Stimulated activated CD4-positive, alpha-beta T cell treated with anti-CD3 and anti-CD28 coated beads, Interleukin-12 subunit alpha, Interleukin-12 subunit beta, amount 100 ng/mL, for 4 hours (primary cell): ENCODE measurements at places on chromosomes 2 and 18.

GRCh38 chr2:216761133-216761532, 65.8 kb upstream of the IGFBP5 start:
- DNase-seq, result no peak

DNA sequence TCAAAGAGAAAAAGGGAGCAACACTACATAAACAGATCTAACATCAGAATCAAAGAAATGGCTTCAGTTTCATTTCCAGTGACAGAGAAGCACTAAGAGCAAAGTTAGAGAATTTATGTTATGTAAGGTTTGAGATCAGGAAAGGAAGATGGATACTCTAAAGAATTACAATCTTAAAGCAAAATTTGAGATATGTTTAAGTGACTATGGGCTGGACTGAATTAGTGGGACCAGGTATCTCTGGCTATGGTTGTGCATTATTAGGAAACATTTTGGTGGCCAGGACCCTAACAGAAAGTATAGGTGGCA, 208.2 kb downstream of the CCDC178 start:
- DNase-seq, result no peak

GRCh38 chr2:199342334-199342733, 115.4 kb downstream of the SATB2 start:
- no peak for DNase-seq

DNA sequence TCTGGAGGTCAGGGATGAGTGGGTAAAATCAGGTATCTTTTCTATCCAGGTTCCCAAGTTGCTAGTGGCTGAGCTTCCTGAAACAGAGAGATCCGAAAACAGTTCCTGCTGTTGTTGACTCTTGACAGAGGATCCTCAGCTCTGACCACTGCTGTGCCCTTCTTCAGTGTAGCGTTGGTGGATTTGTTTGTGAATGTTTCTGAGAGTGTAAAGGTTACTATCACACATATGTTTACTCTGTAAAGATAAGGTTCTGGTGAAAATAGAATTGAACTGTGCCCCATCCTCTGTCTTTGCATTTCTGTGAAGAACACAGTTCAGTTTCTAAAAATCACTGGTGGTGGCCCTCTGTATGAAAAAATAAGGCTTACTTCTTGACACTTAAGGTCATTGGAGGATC, 119.8 kb downstream of the LDLRAD4 start:
- no peak for DNase-seq

DNA sequence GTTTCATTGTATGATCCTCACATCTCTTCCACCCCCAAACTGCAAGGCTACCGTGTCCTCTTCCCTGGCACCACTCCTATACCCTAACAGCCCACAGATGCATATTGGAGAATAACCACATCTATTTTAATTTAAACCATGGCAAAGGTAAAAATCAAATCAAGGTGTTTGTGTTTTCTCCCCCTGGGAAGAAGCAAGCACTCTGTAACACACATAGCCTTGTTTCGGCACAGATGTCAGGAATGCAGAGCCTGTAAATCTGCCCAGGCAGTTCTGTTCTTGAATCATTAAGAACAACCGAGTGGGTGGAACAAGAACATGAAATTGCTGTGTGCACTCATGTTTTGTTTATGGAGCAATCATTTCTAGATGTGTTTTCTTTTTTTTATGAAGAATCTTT, 6.8 kb upstream of the COX7A2L start:
- no peak for DNase-seq

- DNase-seq, result no peak
These were observed 199.3 kb upstream of the EPAS1 start for GRCh38 chr2:46097714-46098480.

GRCh38 chr2:18425210-18425703, 135.2 kb downstream of the RDH14 start:
- no peak for DNase-seq

DNA sequence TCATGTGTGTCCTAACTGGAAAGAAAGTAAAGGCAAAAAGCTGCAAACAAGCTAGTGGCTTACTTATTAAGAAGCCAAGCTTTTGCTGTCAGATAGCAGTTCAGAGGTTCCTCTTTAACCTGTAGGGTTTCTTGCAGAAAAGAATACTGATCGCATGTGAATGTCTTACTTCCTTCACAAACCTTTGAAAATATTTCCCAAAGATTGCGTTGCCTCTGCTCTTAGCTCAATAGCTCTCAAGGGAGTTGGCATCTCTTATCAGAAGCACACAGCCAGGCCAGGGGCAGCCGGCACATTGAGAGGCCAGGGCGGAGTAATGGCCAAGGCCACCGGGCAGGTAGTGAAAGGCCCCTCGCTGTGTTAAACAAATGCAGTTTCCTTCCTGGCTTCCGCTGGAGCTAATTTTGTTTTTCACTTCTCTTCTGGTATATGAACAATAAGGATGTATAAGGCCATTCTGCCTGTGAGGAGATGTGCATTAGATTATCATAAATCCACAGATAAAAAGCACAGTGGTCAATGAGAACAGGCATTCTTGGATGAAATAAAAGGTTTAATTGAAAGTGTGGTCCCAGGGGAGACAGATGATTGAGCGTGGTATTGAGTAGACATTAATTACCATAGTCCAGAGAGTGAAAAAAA, 542.4 kb upstream of the NRP2 start:
- DNase-seq, result no peak

DNA sequence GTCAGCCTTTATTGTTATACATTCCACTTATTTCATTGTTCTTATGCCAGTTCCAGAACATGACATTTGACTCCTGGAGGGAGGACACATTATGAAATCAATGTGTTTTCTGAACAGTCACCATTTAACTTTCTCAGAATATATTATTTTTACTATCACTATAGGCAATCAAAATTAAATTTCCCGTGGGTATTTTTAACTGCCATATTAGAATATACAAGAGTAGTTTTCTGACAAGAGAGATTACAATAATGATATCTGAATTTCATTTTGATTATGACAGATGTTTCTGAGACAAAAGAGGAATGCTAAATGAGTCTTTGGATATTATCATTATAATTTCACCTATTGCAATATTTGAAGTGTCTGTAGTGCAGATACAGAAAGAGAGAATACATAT, 64.4 kb upstream of the FSIP2 start:
- no peak for DNase-seq

DNA sequence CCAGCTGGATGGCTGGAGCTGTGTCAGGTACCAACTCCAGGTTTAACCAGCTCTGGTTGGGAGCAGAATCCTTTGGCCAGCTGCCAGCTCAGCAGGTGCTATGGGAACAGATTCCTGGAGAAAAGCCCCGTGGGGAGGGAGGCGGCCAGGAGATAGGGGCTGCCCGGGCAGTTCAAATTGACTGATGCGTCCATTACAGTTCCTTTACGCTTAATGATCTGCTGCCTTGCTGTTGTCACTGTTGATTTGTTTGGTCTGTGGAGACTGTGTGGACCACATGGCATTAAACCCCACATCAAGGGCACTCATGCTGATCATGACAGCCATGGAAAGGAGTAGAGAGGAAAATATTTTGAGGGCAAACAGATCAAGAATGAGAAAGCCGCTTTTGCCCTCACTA, 200.0 kb downstream of the TSN start:
- no peak for DNase-seq

- DNase-seq, result no peak
These were observed 142.9 kb upstream of the SMAD2 start for GRCh38 chr18:48073211-48073930.

DNA sequence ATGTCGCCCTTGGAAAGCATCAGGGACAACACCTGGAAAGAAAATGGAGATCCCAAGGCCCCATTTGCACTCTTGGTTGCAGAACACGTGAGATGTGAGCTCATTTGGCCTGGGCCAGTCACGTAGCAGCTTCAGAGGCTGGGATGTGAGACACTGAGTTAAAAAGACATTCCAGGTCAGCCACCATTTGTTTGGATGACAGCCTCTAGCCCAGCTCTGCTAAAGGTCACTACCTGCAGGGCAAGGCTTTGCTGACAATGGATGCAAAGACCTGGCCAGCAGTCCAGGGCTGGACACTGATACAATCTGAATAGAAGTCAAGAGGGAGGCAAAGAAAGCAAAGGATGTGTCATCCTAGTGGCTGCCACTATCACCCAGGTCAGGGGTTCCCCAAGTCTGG, 83.9 kb upstream of the LRPPRC start:
- no peak for DNase-seq

- DNase-seq, result no peak
These were observed 238.4 kb upstream of the ETAA1 start for GRCh38 chr2:67158718-67159117.

GRCh38 chr2:57867730-57868129, 178.9 kb upstream of the VRK2 start:
- DNase-seq, result no peak

- no peak for DNase-seq
These were observed 428.1 kb upstream of the ID2 start for GRCh38 chr2:8253781-8254180.

GRCh38 chr2:231388725-231389346, 6.7 kb upstream of the B3GNT7 start:
- DNase-seq, result no peak

DNA sequence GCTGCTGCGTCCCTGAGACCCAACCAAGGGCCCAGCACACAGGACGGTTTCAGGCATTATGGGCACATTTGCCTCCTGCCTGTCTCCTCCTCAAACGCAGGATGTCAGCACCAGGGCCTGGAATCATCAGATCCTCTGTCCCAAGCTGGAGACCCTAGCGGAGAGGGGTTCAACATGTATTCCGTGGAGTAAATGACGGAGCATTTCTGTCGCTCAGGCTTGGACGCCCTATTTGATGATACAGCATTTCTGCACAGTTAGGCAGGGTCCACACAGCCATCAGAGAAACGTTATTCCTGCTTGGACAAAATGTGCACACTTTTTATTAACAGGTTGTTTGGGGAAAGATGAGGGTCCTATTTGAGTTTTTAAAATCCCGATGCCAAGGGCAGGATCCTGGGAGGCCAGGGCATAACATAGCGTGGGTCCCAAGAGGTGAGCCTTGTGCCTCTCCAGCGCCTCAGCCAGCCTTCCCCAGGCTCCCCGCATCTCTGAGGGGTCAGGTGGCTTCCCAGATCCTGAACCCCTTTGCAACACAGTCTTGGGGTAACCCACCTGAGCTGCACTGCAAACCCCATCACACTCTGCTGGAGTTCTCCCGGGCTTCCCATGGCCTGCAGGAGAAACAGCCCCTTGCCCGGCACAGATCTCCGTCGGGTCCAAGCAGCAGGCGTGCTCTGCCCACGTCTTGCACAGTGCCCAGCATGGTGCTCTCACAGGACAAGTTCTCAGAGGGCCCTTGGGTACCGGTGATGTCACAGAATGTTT, 319.7 kb upstream of the MYT1L start:
- DNase-seq, result no peak

DNA sequence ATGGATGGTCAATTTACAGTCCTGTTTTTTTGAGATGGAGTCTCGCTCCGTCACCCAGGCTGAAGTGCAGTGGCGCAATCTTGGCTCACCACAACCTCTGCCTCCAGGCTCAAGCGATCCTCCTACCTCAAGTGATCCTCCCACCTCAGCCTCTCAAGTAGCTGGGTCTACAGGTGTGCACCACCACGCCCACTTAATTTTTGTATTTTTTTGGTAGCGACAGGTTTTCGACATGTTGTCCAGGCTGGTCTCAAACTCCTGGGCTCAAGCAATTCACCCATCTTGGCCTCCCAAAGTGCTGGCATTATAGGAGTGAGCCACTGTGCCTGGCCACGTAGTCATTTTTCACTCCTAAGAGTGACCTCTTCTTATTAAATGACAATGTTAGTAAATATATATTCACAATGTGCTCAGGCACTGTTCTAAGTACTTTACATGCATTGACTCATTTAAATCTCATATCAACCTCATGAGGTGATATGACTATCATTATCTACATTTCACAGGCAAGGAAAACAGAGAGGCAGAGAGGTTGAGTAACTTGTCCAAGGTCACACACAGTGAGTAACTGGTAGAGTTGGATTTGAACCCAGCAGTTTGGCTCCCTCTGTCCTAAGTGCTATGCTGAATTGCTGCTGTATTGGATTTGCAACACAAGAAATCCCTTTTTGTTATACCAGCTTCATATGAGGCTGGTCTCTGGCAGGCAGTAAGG, 5.6 kb upstream of the DIS3L2 start:
- DNase-seq, result no peak

GRCh38 chr2:66649006-66649405, 214.1 kb downstream of the MEIS1 start:
- DNase-seq, result no peak

DNA sequence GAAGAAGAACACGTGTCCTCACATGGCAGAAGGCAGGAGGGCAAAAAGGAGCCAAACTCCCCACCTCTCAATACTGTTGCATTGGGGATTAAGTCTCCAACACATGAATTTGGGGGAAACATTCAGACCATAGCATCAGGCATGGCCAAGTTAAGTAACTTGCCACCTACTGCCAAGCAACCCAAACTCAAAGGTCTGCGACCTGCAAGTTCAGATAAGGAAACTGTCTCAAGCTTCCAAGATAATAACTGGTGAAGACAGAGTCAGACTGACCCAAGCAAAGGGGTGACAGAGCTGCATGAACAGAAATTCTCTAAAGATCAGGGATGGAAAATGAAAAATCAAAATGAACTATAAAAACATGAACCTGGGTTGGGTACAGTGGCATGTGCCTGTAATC, 188.7 kb upstream of the SIX3 start:
- no peak for DNase-seq

DNA sequence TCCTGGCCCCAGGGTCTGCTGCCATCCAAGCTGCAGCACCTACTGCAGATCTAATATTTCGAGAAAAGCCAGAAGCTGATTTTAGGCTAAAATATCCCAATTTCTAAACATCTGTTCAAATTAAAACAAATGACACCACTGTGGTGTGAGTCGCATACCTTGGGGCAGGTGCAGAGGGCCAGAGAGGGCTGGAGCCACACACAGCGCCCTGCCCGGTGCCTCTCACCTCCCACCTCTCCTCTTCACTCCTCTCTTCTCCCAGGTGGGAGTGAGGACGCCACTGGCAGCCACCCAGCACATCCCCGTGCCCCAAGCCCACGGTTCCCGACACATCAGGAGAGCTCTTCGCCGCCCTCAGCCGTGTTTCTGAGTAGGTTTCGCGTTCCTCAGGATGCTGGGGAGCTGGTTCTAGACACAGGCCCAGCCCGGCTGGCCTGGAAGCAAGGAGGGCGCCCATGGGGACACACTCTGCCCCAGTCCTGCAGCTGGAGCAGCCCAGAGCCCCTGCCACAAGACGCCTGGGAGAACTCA, 21.4 kb downstream of the THAP4 start:
- DNase-seq, result no peak

GRCh38 chr2:43073401-43073825, 153.0 kb downstream of the ZFP36L2 start:
- no peak for DNase-seq

- no peak for DNase-seq
These were observed 445.6 kb downstream of the RND3 start for GRCh38 chr2:150041722-150042425.

- DNase-seq, result no peak
These were observed 126.6 kb downstream of the VAPA start for GRCh38 chr18:10040287-10041011.

DNA sequence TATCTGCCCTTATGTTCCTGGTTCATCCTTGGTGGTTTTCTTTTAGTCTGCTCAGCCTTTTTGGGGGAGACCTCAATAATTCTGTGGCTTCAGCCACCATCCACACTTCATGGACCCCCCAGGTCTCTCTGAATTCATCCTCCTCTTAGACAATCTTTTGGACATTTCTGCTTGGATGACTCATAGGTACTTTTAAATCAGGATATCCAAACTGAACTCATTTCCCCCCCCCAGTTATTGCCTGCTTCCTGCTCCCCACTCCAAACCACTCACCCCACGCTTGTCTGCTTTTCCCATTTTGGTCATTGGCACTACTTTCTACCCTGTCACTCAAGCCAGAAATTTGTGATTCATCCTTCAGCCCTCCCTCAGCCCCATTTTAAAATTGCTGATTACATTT, 78.5 kb downstream of the TANC1 start:
- no peak for DNase-seq
